ENCODE measurements at places on chromosomes 12 and 14. TPM values are rescaled to one million over a fixed set of nuclear protein-coding genes. Genes with fewer than 3 reads are reported as not detected.

DNA sequence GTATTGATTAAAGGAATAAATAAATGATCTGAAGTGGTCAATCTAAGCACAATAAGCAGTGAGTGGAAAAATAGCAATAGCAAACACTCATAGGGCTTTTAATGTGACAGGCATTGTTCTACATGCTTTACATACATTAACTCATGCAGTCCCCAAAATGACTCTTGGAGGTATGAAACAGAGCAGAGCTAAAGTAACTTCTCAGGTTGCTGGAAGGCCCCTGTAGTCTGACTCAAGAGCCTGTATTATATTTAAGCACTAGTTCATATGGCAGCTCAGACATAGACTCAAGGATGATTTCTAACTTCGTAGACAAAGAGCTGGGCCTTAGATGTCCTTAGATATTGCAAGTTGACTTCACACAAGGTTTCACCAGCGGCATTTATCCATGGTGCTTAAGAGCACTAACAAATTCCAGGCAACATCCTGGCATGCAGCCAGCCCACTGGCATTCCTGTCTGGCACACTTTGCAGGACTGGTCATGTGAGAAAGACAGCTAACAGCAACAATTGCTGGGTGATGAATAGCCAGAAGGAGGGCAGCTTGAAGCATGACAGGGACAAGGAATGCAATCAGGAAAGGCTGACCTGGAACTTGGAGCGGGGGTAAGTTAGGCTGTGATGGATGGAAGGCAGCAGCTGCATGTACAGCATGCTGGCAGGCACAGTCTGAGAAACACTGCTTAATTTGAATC, 22.9 kb upstream of the KTN1 start:
- DNase-seq, result peak; percentile 100

The OR4E2 gene
- not detected for total RNA-seq

The TTC8 gene
- total RNA-seq, result 20.7 TPM

DNA sequence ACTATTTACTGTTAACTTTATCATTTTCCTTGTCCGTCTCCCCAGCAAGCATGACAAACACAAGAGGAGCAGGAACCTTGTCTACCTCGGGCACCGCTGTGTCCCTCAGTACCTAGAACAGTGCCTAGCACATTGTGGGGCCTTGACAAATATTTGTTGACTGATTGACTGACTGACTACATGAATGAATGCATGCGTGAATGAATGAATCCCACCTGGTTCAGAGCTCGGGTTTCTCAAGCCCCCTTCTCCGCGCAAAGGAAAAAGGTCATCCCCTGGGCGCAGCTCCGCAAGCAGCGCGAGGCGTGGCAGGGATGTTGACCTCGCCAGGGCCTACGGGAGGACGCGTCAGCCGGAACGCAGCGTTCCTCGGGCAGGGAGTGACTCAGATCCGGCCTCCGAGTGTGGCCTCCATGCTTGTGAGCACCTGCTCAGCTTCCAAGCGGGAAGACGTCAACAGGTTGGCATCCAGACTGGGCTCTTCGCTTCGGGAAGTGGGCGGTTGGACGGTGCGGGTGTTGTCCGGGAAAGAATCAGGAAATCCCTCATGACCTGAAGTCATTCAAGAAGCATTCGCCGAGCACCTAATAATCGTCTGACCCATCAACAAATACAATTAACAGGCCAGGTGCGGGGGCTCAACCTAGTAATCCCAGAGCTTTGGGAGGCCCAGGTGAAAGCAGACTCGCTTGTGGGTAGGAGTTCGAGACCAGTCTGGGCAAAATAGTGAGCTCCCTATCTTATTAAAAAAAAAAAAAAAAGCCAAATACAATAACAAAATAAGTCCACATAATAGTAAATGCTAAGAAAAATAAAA, 13.9 kb upstream of the UBC start:
- DNase-seq, result peak; percentile 59

- DNase-seq, result no peak
These were observed 23.9 kb upstream of the IGF1 start for GRCh38 chr12:102504280-102504679.

The PGF gene
- total RNA-seq, result 19.8 TPM

Measured in myocyte (in vitro differentiated cells).